ENCODE measurements at places on chromosomes 1 and 21. TPM values are rescaled to one million over a fixed set of nuclear protein-coding genes. Genes with fewer than 3 reads are reported as not detected.

The DMAP1 gene
- 25.8 TPM for total RNA-seq

The PADI3 gene
- not detected for total RNA-seq

The KRTAP21-2 gene
- total RNA-seq, result not detected

The GJB3 gene
- total RNA-seq, result not detected

The DONSON gene
- 9.3 TPM for total RNA-seq

The RCAN3 gene
- total RNA-seq, result 6.3 TPM

The SLFNL1 gene
- total RNA-seq, result 0.23 TPM

- no peak overlapping the region for H3K27ac ChIP-seq
- no peaks in the 10 kb centered on the region for H3K36me3 ChIP-seq
- DNase-seq, result no peak
- no peaks in the 10 kb centered on the region for H3K27me3 ChIP-seq
- no peak overlapping the region for H3K4me3 ChIP-seq
- no peaks in the 10 kb centered on the region for H3K4me1 ChIP-seq
These were observed 33.3 kb upstream of the DUSP10 start for GRCh38 chr1:221775206-221775605.

- H3K27me3 ChIP-seq, result no peaks in the 10 kb centered on the region
- H3K4me1 ChIP-seq, result no peaks in the 10 kb centered on the region
- DNase-seq, result no peak
- H3K4me3 ChIP-seq, result no peak overlapping the region
- H3K36me3 ChIP-seq, result no peaks in the 10 kb centered on the region
- H3K27ac ChIP-seq, result no peak overlapping the region
These were observed 29.1 kb upstream of the SAMD13 start for GRCh38 chr1:84272401-84272800.

DNA sequence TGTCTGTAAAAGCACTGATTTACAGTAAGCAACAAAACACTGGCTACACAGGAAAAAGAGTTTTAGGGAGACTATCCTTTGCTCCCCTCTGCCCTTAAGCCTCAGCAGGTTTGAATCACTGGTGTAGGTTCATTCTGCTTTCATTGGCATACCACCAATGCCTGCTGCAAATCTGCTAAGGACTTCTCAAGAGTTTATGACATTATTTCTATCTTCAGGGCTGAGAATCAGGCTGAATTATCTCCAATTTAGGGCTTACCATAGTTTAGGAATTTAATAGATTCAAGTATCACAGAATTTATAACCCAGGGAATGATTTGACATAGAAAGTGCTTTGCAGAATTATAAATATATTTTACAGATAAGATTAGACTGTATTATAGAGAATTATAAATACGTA is 6.7 kb upstream of the ZBTB18 start:
- H3K4me3 ChIP-seq, result no peak overlapping the region
- no peak overlapping the region for H3K27ac ChIP-seq
- H3K4me1 ChIP-seq, result peaks cover 5% of the 10 kb centered on the region

GRCh38 chr1:156813750-156814570 is 2.7 kb downstream of the SH2D2A start:
- peak overlapping the region; percentile 90 for H3K27ac ChIP-seq
- peak overlapping the region; percentile 43 for H3K4me3 ChIP-seq
- H3K27me3 ChIP-seq, result no peaks in the 10 kb centered on the region
- DNase-seq, result peak; percentile 54
- no peaks in the 10 kb centered on the region for H3K36me3 ChIP-seq

GRCh38 chr1:27009601-27010197 is 3.0 kb downstream of the TENT5B start:
- peaks cover 14% of the 10 kb centered on the region for H3K4me1 ChIP-seq
- no peak overlapping the region for H3K4me3 ChIP-seq
- no peaks in the 10 kb centered on the region for H3K27me3 ChIP-seq
- DNase-seq, result peak; percentile 61
- H3K36me3 ChIP-seq, result no peaks in the 10 kb centered on the region

DNA sequence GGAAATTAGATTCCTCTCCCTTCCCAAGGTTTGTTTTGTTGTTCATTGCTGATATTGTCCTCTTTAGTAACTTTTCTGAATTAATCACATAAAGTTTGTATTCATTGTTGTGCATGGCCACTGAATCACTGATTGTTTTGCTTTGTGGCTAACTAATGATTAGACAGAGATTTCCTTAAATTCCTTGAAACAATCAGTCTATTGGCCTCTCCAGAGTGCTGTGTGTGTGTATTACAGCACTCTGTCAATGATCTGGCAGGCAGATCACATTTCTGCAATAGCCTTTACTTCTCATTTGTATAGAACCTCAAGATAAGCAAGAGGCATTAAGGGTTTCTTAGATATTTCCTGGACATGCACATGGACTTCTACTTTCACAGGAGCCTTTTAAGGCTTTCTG is 78.6 kb downstream of the DUSP10 start:
- H3K4me3 ChIP-seq, result no peak overlapping the region
- H3K36me3 ChIP-seq, result no peaks in the 10 kb centered on the region
- DNase-seq, result no peak
- no peaks in the 10 kb centered on the region for H3K27me3 ChIP-seq
- H3K4me1 ChIP-seq, result no peaks in the 10 kb centered on the region
- H3K27ac ChIP-seq, result no peak overlapping the region

DNA sequence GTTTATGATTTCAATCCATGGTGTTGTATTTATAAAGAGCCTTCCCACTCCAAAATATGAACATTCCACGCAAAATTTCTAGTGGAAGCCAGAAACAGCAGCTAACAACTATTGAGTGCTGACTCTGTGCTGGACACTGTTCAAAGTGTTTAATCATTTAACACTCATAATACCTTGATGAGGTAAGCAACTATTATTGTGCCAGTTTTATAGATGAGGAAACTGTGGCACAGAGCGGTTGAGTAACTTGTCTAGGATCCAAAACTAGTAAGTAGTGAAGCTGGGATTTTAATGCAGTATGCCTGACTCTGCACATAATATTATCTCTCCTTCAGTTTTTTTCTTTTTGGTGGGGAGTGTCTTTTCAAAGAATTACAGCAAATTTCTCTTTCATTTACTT is 228.3 kb downstream of the SLC35F3 start:
- peaks cover 3% of the 10 kb centered on the region for H3K27me3 ChIP-seq
- DNase-seq, result no peak
- no peak overlapping the region for H3K27ac ChIP-seq
- H3K4me1 ChIP-seq, result no peaks in the 10 kb centered on the region
- no peaks in the 10 kb centered on the region for H3K36me3 ChIP-seq

GRCh38 chr1:15384301-15384901 is 25.3 kb upstream of the EFHD2 start:
- H3K36me3 ChIP-seq, result no peaks in the 10 kb centered on the region
- H3K4me1 ChIP-seq, result peaks cover 16% of the 10 kb centered on the region
- H3K27me3 ChIP-seq, result no peaks in the 10 kb centered on the region
- H3K4me3 ChIP-seq, result no peak overlapping the region

- H3K4me1 ChIP-seq, result no peaks in the 10 kb centered on the region
- no peak for DNase-seq
- H3K4me3 ChIP-seq, result no peak overlapping the region
- H3K27ac ChIP-seq, result no peak overlapping the region
- no peaks in the 10 kb centered on the region for H3K27me3 ChIP-seq
- H3K36me3 ChIP-seq, result no peaks in the 10 kb centered on the region
These were observed 550 bp downstream of the TMPRSS3 start for GRCh38 chr21:42395302-42395701.

DNA sequence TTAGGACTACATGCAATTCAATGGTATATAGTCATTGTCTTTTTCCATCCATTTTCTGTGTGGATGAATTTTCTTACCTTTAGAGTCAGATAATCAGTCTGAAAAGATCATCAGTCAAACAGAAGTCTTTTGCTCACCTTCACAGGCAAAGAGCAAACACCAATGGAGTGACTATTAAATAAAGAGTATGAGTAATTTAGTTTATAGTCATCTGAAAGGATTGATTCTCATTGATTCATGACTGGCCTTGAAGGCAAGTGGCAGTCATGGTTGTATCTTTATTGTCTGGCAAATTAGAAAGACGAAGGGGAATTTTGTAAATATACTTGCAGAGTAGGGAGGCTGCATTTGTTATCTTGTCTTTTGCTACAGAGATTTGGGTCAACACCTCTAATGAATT is 89.9 kb downstream of the EPB41 start:
- no peaks in the 10 kb centered on the region for H3K36me3 ChIP-seq

DNA sequence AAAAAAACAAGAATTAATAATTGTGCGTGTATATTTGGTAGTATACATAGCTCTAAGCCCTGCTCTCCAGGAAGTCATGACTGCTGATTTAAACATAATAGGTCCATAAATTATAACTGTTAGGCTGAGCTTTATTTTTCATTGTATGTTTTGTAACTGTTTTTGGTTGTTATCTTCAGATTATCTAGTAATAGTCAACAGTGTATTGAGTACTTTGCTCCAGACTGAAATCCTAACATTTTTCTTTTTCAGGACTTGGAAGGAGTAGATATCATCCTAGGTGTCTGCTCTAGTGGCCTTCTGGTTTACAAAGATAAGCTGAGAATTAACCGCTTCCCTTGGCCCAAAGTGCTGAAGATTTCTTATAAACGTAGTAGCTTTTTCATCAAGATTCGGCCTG is 90.9 kb downstream of the TMEM200B start:
- no peaks in the 10 kb centered on the region for H3K4me1 ChIP-seq
- no peak overlapping the region for H3K4me3 ChIP-seq
- H3K36me3 ChIP-seq, result peaks cover 8% of the 10 kb centered on the region
- H3K27me3 ChIP-seq, result no peaks in the 10 kb centered on the region
- H3K27ac ChIP-seq, result no peak overlapping the region
- DNase-seq, result no peak

DNA sequence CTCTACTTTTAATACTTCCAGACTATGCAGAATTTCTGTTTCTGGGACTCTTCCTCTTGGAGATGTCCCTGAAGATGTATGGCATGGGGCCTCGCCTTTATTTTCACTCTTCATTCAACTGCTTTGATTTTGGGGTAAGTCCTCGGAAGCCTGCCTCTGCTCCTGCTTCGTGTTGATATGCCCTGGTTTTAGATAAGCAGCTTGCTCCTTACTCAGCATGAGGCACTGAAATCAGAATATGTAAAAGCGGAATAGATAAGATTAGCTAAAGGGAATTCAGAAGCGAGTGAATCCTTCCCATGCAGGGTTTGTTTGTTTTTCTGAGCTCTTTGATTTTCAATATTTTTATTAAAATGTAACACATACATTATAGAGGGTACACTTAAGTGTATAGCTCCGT is 234.7 kb downstream of the CACNA1E start:
- no peak overlapping the region for H3K4me3 ChIP-seq
- no peaks in the 10 kb centered on the region for H3K36me3 ChIP-seq

DNA sequence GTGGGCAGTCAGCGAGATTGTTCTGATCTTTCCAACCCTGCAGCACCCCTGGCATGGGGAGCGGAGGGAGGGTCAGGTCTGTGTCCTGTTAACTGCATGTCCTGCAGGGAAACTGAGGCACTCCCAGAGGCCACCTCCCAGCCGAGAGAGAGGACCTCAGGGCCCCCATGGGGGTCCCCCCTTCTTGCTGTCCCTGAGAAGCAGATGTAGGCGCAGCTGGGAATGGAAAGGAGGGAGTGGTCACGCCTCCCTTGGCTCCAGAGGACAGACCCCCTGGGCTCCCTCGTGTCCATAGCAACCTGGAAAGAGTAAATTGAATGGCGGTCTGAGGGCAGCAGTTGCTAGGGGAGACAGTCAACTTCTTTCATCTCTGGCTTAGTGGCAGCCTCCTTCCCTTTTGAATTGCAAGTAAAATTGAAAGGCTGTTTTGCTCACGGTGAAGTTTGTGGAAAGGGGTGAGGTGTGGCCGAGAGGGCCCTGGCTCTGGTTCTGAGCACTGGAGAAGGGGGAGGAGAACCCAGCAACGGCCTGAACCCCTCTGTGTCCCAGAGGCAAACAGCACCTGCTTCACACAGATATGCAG is 4.9 kb downstream of the CROCC start:
- H3K27ac ChIP-seq, result no peak overlapping the region
- no peaks in the 10 kb centered on the region for H3K36me3 ChIP-seq
- no peak overlapping the region for H3K4me3 ChIP-seq
- H3K27me3 ChIP-seq, result no peaks in the 10 kb centered on the region
- H3K4me1 ChIP-seq, result peaks cover 4% of the 10 kb centered on the region

- H3K4me3 ChIP-seq, result no peak overlapping the region
- H3K27me3 ChIP-seq, result no peaks in the 10 kb centered on the region
- no peak for DNase-seq
- H3K4me1 ChIP-seq, result no peaks in the 10 kb centered on the region
- H3K27ac ChIP-seq, result no peak overlapping the region
These were observed 1154.6 kb downstream of the BRINP3 start for GRCh38 chr1:189323091-189323490.

DNA sequence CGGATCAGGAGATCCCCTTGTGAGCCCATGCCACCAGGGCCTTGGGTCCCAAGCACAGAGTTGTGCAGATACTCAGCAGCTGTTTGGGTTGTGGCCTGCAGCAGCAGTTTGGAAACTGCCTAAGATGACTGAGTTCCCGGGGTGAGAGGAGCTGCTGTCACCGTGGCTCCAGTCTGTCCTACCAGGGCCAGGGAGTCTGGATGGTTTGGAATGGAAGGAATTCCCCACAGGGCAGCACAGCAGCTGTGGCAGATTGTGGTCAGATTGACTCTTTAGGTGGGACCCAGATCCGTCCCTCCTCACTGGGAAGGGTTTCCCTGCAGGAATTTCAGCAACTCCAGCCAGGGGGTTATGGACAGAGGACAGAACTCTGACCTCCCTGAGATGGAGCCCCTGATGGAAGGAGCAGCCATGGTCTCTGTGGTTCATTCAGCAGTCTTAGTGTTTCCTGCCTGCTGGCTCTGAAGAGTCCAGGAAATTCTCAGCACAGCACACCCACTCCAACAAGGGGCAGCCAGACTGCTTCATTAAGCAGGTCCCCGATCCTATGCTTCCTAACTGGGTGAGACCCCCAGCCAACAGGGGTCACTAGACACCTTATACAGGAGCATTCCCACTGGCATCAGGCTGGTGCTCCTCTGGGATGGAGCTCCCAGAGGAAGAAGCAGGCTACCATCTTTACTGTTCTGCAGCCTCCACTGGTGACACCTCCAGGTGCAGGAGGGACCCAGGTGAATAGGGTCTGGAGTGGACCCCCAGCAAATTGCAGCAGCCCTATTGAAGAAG is 51.5 kb upstream of the TNFSF4 start:
- no peaks in the 10 kb centered on the region for H3K36me3 ChIP-seq
- no peak overlapping the region for H3K27ac ChIP-seq
- no peak for DNase-seq

GRCh38 chr1:169860187-169860586 is 33.5 kb downstream of the SCYL3 start:
- H3K36me3 ChIP-seq, result peaks cover 14% of the 10 kb centered on the region
- H3K4me3 ChIP-seq, result no peak overlapping the region
- H3K27ac ChIP-seq, result no peak overlapping the region
- no peaks in the 10 kb centered on the region for H3K4me1 ChIP-seq

DNA sequence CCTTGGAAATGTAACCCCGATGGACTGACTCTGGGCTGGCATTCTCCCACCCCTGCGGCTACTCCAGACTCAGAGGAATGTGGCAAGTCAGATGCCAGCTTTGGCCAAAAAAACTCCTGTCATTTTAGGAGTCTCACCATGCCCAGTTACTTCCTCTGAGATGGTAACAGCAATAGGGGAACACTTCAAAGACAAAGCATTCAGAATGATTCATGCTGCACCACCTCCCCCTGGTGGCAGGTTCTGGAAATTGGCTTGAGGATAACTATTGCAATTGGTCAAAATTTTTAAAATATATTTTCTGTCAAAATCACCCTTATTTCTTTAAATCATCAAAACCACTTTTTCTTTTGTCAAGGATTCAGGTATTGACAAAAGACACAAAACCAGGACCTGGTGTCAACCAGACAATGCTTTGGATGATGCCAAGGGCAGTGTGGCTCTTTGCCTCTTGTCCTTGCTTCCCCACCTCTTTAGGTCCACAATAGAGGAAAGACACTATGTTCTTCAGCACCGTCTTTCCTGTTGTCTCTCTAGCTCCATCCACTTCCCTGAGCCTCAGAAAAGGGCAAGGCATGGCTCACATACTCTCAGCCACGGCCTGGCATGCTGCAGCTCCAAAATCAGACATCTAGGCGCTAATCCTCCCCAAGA is 9.9 kb upstream of the CDCA8 start:
- peak; percentile 47 for DNase-seq
- no peaks in the 10 kb centered on the region for H3K27me3 ChIP-seq
- H3K4me3 ChIP-seq, result no peak overlapping the region
- no peaks in the 10 kb centered on the region for H3K4me1 ChIP-seq
